ENCODE measurements at places on chromosomes 5 and 9.

DNA sequence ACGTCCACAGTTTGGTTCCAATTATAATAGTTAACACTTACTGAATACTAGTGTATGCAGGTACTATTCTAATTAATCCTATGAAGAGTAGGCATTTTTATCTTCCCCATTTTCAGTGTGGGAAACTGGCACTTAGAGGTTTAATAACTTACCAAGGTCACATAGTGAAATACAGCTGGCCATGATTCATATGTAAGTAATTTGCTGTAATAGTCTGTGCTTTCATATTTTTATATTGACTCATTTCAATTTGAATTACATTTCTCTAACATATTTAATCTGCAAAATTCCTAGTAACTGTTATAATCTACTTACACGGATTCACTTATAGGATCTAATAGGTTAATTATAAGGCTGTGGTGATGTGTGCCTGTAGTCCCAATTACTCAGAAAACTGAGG is 19.4 kb downstream of the CCNH start:
- no peak for DNase-seq

DNA sequence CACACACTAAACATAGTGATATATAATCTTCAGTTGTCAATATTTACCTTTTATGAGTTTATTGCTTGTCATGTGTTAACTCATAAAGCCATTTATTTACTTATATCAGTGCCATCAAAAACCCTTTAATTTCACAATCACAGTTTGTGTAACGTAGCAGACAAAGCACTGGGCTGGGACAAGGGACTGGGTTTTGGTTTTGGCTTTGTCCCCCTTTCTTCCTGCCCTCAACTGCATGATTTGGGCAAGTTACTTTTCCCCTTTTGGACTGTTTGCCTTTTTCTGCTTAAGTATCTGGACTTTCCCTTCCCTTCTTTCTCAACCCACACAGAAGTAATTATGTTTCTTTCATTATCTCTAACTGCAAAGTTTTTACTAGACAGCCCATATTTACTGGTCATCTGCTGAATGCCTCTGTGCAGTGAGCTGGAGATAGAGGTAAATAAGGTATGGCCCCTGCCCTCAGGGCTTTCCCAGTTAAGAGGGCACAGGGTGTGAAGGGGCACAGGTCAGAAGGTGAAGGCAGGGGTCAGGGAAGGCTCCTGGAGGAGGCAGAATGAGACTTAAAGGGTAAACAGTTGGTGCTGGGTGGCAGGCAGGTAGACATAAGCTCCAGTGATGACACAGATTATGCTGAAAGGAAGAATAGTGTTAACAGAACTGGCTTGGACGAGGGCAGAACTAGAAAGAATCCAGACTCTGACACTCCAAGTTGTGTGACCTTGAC is 14.8 kb upstream of the NR3C1 start:
- DNase-seq: no peak

DNA sequence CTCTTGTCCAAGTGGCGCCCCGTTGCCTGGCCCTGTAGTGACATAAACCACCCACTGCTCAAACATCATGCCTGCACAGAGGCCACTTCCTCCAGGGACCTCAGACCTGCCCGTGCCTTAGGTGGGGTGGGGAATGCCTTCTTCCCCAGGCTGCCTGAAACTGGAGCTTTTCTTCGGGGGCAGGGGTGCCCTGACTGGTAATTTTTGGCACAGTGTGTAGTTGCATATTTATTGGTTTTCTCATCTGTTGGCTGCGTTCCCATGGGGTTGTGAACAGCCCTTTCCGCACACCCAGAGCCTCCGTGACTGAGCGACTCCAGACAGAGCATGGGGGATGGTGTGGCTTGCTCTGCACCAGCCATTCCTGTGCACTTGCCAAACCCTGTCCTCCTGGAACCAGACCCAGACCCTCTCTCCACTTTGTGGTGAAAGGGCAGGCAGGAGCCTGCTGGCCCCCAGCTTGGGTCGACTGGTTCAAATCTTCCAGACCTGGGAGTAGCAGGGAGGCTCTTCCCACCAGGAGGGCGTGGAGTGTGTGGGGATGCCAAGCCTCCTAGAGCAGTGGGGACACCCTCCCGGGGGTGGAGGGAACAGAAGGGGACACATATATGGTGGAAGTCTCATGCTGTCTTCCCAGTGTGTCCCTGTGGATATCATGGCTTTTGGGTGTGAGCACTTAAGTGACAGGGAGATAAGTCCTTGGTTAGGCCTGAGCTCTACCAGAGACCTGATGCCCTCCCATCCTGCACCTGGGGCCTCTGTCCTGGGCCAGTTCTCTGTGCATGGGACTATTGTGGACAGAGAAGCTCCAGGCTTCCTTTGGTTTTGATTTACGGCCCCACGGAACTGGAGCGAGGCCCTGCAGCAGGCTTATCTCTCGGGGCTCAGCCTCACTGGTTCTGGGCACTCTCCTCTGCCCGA is 39.6 kb downstream of the WNK2 start:
- DNase-seq: no peak

GRCh38 chr5:14497311-14497710 is 84.3 kb upstream of the OTULINL start:
- DNase-seq: no peak

- DNase-seq: no peak
Observed at GRCh38 chr5:133220851-133221674, 169.2 kb downstream of the HSPA4 start.

- no peak for DNase-seq
Observed at GRCh38 chr5:177419046-177419445, 7.4 kb upstream of the GRK6 start.

GRCh38 chr9:136928591-136928990 is 15.9 kb downstream of the FBXW5 start:
- DNase-seq: no peak

DNA sequence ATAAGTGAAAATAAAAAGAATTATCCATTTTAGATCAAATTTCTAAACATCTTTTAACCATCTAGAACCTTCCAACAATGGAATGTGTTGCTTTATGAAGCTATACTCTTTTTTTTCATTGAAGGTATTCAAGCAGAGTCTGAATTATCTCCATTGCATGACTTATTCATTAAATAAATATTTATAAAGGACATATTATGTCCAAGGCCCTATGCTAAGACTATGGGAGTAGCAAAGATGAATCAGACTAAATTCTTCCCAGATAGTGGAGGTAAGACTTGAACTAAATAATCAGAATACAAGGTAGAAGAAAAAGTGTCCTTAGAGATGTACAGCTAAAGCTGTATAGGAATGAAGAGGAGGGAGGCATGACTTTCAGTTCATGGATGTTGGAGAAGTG is 215.5 kb upstream of the RGMB start:
- no peak for DNase-seq
